ENCODE measurements at places on chromosomes 1 and 21.

GRCh38 chr1:211259638-211260126, 516 bp downstream of the RCOR3 start:
- DNase-seq, result peak; percentile 58

GRCh38 chr1:170133766-170134495, 11.8 kb upstream of the NTMT2 start:
- no peak for DNase-seq

GRCh38 chr1:7009741-7010525, 224.7 kb downstream of the CAMTA1 start:
- DNase-seq, result no peak

- DNase-seq, result no peak
Measured at GRCh38 chr21:14382486-14382834, 486 bp downstream of the HSPA13 start.

GRCh38 chr1:201096041-201096461, 16.2 kb downstream of the CACNA1S start:
- DNase-seq, result no peak

GRCh38 chr1:97423403-97423802, 497.4 kb downstream of the DPYD start:
- no peak for DNase-seq

DNA sequence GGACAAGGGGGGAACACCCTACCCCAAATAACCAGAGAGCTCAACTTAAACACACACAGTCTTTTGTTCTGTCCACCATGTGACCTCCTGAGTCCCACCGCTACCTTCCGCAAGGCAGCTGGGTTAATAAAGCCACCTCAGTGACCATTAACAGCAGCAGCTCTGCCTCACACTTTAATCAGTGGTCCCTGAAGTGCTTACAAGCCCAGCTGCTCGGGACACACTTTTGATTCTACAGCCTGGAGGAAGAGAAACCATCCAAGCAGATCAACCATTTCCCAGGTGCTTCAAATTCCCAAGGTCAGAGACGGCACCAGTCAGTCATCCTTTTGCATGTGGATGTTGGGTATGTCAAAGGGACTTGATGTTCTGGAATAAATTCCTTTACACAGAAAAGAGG, 70.1 kb downstream of the KCNJ15 start:
- no peak for DNase-seq
